ENCODE measurements at places on chromosomes 3 and 15. TPM values are rescaled to one million over a fixed set of nuclear protein-coding genes. Genes with fewer than 3 reads are reported as not detected.

GRCh38 chr15:89125088-89125826 is 37.0 kb downstream of the ABHD2 start:
- peaks cover 19% of the 10 kb centered on the region for H3K4me1 ChIP-seq
- no peak for DNase-seq
- peaks cover 24% of the 10 kb centered on the region for H3K36me3 ChIP-seq
- no peaks in the 10 kb centered on the region for H3K27me3 ChIP-seq
- H3K4me3 ChIP-seq = no peak overlapping the region
- H3K27ac ChIP-seq = no peak overlapping the region

DNA sequence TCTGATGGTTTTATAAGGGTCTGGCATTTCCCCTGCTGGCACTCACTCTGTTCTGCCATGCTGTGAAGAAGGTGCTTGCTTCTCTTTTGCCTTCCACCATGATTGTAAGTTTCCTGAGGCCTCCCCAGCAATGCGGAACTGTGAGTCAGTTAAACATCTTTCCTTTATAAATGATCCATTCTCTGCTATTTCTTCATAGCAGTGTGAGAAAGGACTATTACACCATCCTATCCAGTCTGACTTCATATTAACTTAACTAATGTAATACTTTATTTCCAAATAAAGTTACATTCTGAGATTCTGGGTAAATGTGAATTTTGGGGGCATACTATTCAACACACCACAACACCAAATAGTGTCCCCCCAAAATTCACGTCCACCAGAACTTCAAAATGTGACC is 22.2 kb upstream of the MAP3K13 start:
- DNase-seq = no peak
- H3K36me3 ChIP-seq = no peaks in the 10 kb centered on the region
- H3K27ac ChIP-seq = no peak overlapping the region

SLC2A2 gene
- total RNA-seq = not detected

ARGFX gene
- not detected for total RNA-seq

DNA sequence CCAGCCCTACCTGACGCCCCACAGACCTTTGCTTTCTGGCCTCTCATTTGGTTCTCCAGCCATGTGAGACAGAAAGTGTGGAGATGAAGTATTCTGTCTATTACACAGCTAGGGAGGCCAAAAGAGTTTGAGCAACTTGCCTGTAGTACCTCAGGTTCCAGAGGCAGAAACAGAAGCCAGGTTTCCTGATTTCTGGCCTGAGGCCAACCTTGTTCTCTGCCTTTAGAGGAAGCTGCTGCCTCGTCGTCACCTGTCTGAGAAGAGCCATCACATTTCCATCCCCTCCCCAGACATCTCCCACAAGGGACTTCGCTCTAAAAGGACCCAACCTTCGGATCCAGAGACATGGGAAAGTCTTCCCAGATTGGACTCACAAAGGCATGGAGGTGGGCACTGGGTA is 3.8 kb downstream of the IL17RE start:
- DNase-seq = no peak
- H3K27me3 ChIP-seq = peaks cover 5% of the 10 kb centered on the region
- no peaks in the 10 kb centered on the region for H3K36me3 ChIP-seq
- peaks cover 22% of the 10 kb centered on the region for H3K4me1 ChIP-seq
- H3K4me3 ChIP-seq = no peak overlapping the region

DNA sequence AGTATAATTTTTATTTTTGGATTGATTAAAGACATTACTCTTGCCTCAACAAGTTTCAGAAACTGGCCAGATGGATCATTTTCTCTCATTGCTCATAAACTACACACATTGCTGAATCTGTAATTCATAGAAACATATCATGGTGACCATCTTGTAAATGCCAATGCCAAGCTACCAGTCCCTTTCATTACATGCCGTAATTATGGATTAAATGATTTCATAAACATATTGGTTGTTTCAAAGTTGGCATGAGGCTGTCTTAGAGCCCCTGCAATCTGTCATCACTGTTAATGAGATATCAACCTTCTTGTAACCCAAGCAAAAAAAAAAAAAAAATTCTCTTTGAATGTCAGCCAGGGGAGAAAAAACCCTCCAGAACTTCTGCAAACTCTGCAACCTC is 112.2 kb downstream of the DCLK3 start:
- no peak overlapping the region for H3K27ac ChIP-seq
- peaks cover 1% of the 10 kb centered on the region for H3K27me3 ChIP-seq
- no peak overlapping the region for H3K4me3 ChIP-seq
- H3K36me3 ChIP-seq = no peaks in the 10 kb centered on the region
- H3K4me1 ChIP-seq = peaks cover 58% of the 10 kb centered on the region
- no peak for DNase-seq

- peak; percentile 65 for DNase-seq
- no peak overlapping the region for H3K4me3 ChIP-seq
- H3K4me1 ChIP-seq = peaks cover 19% of the 10 kb centered on the region
- no peaks in the 10 kb centered on the region for H3K36me3 ChIP-seq
These were observed 27.1 kb upstream of the C3orf49 start for GRCh38 chr3:63791974-63792373.

ARPP21 gene
- total RNA-seq = not detected

DNA sequence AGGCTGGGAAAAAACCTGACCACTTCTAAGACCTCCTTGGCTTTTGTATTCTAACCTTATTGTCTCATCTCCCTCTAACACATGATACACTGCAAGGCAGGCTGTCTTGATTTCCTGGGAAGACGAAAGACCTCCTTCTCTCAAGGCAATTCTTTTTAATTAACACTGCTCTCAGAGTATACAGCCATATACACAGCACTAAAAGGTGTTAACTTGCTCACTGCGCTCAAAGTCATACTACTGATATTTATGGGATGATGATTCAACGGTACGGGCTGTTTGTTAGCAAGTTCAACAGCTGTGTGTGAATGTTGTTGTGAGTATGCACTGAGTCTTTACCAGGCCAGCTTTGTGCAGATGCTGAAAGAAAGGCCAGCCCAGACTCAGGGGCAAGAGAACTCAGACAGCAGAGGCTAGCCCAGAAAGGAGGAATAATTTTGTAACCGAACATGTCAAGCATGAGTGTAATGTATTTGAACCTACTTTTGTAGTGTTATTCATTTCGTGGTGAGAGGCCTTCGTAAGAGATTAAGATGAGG is 229.9 kb downstream of the IL5RA start:
- H3K27me3 ChIP-seq = no peaks in the 10 kb centered on the region
- H3K27ac ChIP-seq = no peak overlapping the region
- DNase-seq = no peak
- H3K4me3 ChIP-seq = no peak overlapping the region
- H3K4me1 ChIP-seq = no peaks in the 10 kb centered on the region

DNA sequence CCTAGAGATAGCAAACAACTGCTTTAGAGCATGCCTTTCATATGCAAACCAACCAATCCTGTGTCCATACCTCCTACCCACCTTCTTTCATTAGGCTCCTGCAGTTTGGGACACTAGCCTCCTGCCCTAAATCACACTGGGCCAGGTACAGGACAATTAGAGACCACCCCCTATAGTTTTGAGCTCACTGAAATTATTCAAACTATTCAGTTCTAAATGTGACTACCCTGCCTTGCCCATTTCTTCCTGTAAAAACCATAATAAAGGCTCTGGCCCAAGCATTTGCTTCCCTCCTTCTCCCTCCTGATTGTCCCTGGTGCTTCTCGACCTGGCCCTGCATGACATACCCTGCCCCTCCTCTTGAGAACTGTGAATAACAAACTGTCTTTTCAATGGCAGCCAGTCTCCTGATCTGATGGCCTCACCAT is 31.4 kb upstream of the LRIG1 start:
- DNase-seq = no peak
- peaks cover 7% of the 10 kb centered on the region for H3K27me3 ChIP-seq
- H3K4me1 ChIP-seq = no peaks in the 10 kb centered on the region
- no peak overlapping the region for H3K4me3 ChIP-seq
- H3K36me3 ChIP-seq = no peaks in the 10 kb centered on the region
- H3K27ac ChIP-seq = no peak overlapping the region

- H3K27me3 ChIP-seq = no peaks in the 10 kb centered on the region
- DNase-seq = no peak
- H3K36me3 ChIP-seq = no peaks in the 10 kb centered on the region
- no peak overlapping the region for H3K27ac ChIP-seq
These were observed 148.5 kb downstream of the OSBPL10 start for GRCh38 chr3:31832551-31832950.

RSRC1 gene
- 21.4 TPM for total RNA-seq

GRCh38 chr15:101159936-101160815 is 91.7 kb downstream of the CHSY1 start:
- H3K27ac ChIP-seq = no peak overlapping the region
- no peak for DNase-seq
- peaks cover 12% of the 10 kb centered on the region for H3K4me1 ChIP-seq
- peaks cover 16% of the 10 kb centered on the region for H3K36me3 ChIP-seq
- no peak overlapping the region for H3K4me3 ChIP-seq

GOLGA6L4 gene
- 0.69 TPM for total RNA-seq

PSTPIP1 gene
- total RNA-seq = not detected

SPINK8 gene
- total RNA-seq = not detected

DNA sequence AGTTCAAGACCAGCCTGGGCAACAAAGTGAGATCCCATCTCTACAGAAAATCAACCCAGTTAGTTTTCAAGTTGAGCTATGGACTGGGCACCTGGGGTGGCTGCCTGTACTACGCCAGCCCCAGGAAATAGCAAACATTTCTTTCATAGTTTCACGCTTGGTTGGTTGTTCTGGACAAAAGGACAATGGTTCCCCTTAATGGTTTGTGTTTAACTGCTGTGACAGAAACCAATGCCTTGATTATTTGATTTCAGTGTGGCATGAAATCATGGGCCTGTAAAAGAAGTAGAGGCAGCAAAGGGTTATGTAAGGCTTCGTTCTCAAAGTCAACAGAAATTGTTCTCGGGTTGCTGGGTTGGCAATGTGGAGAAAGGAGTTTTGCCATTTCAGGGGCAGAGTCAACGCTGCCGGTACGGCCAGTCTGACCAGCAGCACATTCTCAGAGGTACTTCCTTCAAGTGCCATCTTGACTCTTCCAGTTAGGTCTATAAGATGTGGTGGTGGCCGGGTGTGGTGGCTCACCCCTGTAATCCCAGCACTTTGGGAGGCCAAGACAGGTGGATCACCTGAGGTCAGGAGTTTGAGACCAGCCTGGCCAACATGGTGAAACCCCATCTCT is 12.7 kb downstream of the LCMT2 start:
- H3K27me3 ChIP-seq = peaks cover 3% of the 10 kb centered on the region
- H3K4me1 ChIP-seq = peaks cover 6% of the 10 kb centered on the region
- H3K4me3 ChIP-seq = no peak overlapping the region
- no peak for DNase-seq
- no peak overlapping the region for H3K27ac ChIP-seq
- no peaks in the 10 kb centered on the region for H3K36me3 ChIP-seq

- peaks cover 1% of the 10 kb centered on the region for H3K27me3 ChIP-seq
- no peak overlapping the region for H3K27ac ChIP-seq
- H3K36me3 ChIP-seq = no peaks in the 10 kb centered on the region
These were observed 125.3 kb downstream of the MYRIP start for GRCh38 chr3:39934696-39935095.

GRCh38 chr3:170745211-170745718 is 124.7 kb downstream of the RPL22L1 start:
- peaks cover 18% of the 10 kb centered on the region for H3K36me3 ChIP-seq
- H3K4me1 ChIP-seq = peaks cover 97% of the 10 kb centered on the region
- no peaks in the 10 kb centered on the region for H3K27me3 ChIP-seq
- peak; percentile 61 for DNase-seq

KCNAB1 gene
- total RNA-seq = not detected

GRCh38 chr15:91940496-91941381 is 87.2 kb downstream of the SLCO3A1 start:
- DNase-seq = no peak
- H3K36me3 ChIP-seq = no peaks in the 10 kb centered on the region
- H3K27ac ChIP-seq = no peak overlapping the region
- peaks cover 45% of the 10 kb centered on the region for H3K4me1 ChIP-seq

- no peak overlapping the region for H3K27ac ChIP-seq
- no peaks in the 10 kb centered on the region for H3K27me3 ChIP-seq
These were observed 2.7 kb downstream of the CERS3 start for GRCh38 chr15:100526027-100526481.

- H3K27me3 ChIP-seq = peaks cover 1% of the 10 kb centered on the region
- DNase-seq = peak; percentile 8
- H3K27ac ChIP-seq = peak overlapping the region; percentile 96
These were observed 674 bp downstream of the SERP1 start for GRCh38 chr3:150545419-150546225.

SLC28A2 gene
- not detected for total RNA-seq

DNA sequence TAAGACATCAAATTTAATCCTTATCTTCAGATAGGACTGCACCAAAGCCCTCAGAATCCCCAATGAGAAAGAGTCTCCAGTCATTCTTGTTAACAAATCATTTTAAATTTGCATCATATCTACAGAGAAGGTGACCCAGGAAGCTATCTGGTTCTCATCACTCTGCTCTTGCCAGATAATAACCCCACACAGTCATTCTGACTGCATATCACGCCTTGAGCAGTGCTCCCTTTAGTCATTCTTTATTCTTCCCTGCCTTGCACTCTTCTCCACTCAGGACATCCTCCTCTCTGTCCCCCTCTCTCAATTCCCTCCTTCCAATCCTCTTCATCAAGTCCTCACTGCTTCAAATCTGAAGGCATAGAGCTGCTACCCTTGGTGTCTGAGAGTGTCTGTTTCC is 83.7 kb upstream of the COL6A6 start:
- DNase-seq = no peak
- H3K4me1 ChIP-seq = no peaks in the 10 kb centered on the region
- H3K36me3 ChIP-seq = no peaks in the 10 kb centered on the region
- no peak overlapping the region for H3K4me3 ChIP-seq

DNA sequence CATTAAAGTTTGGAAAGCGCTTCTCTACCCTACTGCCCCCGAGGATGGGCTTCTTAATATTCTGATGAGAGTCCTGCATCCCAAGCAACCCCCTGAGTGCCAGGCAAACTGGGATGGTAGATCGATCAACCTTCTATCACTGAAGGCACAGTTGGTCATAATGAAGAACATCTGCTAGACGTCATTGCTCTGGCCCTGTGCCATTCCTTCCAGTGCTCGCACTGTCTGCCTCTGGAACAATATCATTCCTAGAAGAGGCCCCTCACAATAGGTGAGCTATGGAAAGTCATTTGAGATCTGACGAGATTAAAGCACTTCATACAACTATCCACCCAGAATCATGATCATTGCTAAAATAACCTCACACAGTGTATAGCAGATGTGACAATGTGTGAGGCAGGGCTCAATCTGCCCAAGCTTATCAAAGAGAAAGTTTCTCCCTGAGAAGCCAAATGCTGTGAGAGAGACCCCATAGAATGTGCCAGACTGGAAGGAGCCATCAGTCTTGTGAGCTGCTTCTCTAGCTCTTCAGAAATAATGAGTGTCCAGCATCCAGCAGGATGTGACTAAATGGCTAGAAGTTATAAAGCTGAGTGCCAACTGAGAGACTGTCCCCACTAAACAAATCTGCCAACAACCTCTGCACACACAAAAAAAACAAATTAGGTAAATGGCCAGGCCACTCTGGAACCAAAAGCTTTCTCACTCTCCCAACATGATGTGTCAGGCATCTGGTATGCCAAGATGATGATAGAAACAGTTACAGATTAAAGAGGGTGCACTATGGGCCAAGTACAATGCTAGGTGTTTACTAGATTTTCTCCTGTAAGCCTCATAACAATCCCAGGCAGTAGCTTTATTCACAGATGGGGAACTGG is 165.5 kb downstream of the NECTIN3 start:
- H3K36me3 ChIP-seq = peaks cover 4% of the 10 kb centered on the region
- H3K27ac ChIP-seq = peak overlapping the region; percentile 79
